ENCODE measurements at places on chromosomes 12 and 14.

DNA sequence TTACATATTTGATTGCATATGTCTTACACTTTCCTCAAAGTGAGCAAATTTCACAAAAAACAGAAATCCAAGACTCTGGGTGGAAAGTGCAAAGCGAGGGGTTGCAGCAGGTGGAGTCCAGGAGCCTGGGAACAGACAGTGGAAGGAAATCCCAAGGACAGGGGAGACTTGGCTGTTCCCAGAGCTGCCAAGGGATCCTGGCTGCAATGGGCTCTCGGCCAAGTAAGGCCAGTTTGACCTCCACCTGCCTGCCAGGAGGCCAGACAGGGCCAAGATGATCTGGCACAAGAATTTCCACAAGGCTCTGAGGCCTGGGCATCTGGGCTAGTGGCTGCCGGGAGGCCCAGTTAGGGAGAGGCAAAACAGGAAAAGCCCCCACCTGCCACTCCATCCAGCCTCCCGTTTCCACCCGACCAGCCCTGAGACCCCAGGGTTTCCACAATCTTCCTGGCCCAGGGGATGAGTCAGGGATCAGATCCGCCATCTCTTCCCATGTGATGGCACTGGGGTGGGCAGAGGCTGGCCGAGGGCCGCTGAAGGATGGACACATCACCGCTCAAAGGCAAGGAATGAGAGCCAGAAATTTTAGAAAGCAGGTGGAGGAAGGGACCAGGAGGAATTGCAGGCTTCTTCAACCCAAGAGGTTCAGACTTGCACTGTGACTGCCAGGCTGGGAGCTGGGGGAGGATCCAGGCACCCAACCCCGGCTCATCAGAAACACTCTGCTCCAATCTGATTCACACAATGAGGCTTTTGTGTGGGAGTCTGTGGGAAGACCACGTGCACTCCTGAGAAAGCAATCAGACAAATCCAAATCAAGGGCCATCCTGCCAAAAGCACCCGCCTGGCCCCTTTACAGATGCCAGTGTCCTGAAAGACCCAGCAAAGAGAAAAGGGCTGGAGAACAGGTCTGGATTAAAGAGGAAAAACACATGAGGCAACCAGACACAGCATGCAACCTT lies 16.3 kb downstream of the SCARB1 start:
- DNase-seq: no peak

GRCh38 chr12:21190016-21190415 lies 59.0 kb downstream of the SLCO1B1 start:
- no peak for DNase-seq

DNA sequence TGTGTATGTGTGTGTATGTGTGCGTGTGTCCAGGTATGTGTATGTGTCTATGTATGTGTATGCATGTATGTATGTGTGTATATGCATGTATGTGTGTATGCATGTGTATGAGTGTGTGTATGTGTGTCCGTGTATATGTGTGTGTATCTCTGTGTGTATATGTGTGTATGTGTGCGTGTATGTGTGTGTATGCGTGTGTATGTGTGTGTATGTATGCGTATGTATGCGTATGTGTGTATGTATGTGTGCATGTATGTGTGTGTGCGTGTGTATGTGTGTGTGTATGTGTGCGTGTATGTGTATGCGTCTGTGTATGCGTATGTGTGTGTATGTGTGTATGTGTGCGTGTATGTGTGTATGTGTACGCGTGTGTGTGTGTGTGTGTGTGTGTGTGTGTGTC lies 31.6 kb downstream of the CHST11 start:
- DNase-seq: no peak

DNA sequence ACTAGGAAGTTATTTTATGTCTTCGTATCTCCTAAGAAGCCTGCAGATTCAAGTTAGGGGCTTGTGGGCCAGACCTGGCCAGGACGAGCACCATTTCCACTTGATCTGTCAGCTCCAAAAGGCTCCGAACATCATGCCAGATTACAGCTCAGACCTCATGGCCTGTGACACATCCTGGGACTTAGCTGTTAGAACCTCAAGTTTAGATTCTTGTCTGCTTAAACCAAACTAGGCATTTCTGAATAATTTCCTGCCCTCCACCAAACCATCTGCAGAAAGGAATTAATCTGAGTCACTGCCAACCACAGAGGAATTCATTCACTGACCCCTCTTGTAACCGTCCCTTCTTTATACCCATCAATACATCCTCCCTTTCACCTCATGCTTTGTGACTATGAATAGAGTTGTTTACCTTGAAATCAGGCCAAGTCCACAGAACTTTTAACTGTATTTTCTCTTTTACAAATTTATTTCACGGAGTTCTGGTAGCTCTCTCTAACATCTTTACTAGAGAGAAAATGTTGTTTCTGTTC lies 120.3 kb downstream of the FBXL14 start:
- no peak for DNase-seq

- DNase-seq: no peak
These were observed 81.2 kb downstream of the CCDC60 start for GRCh38 chr12:119415714-119416113.

GRCh38 chr12:131327521-131328488 lies 374.1 kb downstream of the ADGRD1 start:
- DNase-seq: no peak

- no peak for DNase-seq
These were observed 888.1 kb upstream of the MDGA2 start for GRCh38 chr14:48563489-48563888.

DNA sequence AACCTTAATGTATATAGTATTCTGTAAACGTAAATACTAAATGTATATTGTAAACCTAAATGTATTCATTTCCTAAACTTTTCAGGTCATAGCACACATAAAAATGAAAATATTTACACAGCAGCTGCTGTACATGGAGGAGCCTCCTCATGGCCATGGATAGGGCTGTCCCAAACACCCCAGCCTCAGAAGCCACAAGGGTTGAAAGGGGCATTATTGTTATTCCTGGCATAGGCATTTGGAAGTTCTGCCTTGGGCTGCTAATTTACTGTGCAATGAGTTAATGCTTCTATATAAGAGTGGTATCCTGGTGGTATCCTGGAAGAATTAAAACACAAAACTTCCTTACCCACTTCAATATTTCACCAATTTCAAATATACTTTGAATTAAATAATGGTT lies 159.4 kb downstream of the SLC5A8 start:
- DNase-seq: no peak

DNA sequence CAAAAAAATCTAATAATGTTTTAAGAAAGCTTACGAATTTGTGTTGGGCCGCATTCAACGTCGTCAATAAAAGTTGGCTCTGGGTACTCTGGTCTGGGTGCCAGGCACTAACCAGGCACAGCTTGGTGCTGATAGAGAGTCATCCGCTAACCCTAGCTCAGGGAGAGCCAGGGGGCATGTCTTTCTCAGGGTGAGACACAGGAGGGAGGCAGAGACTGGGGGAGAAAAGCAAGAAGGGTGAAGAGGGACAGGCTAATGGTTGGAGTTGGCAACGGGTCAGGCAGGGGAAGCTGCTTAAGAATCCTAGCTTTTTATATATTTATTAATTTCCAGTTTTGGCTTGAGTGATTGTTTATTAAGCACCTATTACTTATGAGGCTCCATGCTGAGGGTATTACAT lies 105.0 kb downstream of the CMKLR1 start:
- DNase-seq: no peak

DNA sequence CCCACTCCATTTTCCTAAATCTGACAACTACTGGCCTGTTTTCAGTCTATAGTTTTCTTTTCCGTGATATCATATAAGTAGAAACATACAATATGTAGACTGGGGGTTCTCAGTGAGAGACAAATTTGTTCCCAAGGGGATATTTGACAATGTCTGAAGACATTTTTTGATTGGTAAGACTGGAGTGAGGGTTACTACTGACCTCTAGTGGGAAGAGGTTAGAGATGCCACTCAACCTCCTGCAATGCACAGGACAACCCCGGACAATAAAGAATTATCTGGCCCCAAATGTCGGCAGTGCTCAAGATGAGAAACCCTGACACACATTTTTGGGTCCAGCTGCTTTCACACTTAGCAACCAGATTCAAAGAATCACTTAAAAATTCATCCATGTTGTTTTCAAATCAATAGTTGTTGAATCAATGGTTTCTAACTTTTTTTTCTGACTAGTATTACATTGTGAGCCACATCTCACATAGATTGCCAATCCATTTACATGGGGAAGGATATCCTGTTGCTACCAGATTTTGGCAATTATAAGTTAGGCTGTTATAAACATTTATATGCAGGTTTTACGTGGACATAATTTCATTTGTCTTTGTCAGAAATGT lies 307.1 kb downstream of the RPL10L start:
- DNase-seq: no peak

DNA sequence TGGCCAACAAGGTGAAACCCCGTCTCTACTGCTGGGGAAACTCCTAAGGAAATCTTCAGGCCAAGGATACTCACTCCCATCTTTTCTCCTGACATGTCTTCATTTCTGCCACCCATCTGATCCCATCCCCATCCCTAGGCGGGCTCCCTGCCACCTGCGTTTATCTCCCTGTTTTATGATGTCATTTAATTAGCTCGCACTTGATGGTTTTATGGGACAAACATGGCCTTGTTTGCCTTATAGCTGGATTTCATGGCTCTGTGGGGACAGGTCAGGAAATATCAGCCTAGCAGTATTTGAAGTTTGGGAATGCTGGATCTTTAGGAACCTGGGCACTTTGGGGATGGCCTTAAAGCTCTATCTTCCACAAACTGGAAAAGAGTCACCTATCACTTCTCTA lies 88.5 kb upstream of the CISTR start:
- DNase-seq: no peak

GRCh38 chr12:118428643-118429042 lies 52.3 kb downstream of the SUDS3 start:
- DNase-seq: no peak

DNA sequence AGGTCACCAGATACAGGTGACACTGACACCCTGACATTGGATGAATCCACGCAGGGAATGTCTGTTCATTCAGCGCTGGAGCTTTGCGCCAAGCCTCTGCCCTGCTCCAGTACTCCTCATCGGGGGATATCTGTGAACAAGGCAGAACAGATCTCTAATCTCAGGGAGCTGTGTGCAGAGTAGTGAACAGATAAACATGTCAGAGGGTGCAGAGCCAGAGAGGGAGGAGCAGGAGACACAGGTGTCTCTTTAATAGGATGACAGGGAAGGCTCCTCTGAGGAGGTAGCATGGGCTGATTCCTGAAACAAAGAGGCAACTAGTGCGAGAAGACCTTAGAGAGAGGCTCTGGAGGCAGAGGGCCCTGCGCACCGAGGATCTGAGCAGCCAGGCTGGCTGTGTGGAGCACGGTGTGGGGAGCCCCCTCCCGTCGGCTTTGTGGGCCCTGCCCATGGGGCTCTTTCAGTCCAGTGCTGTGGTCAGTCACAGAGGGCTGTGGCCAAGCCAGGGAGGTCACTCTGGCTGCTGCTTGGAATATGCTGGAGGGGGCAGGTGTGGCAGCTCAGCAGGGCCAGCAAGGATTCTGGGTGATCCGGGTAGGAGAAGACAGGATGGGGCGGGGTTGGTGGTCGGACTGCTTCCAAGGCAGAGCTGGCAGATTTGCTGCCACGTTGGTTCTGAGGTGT lies 55.6 kb downstream of the TECPR2 start:
- DNase-seq: no peak

- no peak for DNase-seq
These were observed 4.2 kb upstream of the SP7 start for GRCh38 chr12:53340398-53340797.

- DNase-seq: no peak
These were observed 319.3 kb upstream of the NOVA1 start for GRCh38 chr14:26917086-26917485.

DNA sequence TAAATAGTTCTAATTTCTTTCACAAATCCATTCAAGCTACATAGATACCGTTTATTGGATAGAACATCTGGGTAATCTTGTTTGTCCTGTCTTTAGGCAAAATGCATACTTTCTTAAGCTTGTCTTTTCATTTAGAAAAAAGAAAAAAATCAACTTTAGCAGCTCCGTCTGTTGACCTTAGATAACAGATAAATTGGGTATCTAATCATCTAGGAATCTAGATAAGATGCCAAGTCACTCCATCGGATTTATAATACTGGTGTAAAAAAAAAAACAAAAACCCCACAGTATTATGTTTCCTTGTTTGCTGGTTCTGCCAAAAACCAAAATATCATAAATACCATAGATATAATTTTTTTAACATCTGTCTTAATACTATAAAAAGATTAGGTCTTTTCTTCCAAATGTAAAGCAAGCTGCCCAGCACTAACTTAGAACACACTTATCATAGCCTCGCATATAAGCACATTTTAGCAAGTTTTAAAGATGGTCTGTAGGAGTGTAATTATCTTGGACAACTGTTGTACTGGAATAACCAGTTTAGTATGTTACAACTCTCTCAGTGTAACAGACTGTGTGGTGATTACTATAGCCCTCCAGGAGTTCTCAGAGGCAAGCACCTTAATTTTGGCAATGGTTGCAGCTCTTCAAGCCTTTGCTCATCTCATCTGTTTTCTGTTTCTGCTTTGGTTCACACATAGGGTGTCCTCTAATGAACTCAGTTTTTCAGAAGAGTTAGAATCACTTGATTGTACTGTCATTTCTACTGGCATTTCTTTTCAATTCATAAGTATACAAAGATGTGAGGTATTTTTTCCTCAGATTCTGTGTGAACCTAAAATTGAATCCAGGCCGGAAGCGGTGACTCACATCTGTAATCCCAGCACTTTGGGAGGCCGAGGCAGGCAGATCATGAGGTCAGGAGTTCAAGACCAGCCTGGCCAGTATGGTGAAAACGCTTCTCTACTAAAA lies 83.1 kb downstream of the ANO6 start:
- DNase-seq: no peak

DNA sequence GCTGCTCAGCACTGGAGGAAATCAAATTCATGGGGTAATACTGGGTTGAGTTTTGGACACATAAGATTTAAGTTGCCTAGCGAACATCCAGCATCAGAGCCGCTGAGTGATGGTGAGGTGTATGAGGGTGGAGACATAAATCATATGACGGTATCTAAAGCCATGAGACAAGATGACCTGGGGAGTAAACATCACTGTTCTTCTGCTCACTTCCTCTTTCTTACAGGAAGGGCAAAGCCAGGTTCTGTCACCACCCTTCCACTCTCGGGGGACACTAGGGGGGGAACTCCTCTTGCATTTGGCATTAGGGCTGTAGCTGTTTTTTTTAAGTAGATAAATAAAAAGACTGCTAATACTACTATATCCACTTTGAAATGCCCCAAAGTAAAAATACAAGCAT lies 24.0 kb downstream of the PRDM4 start:
- DNase-seq: no peak

GRCh38 chr14:61954306-61954705 lies 192.1 kb downstream of the SNAPC1 start:
- no peak for DNase-seq
